ENCODE measurements at places on chromosomes 7 and 10.
A peak's percentile ranks its signal among the peaks of the same experiment; 100 is the strongest.

- DNase-seq: peak; percentile 72
These were observed 7.2 kb upstream of the NRP1 start for GRCh38 chr10:33341637-33342036.

DNA sequence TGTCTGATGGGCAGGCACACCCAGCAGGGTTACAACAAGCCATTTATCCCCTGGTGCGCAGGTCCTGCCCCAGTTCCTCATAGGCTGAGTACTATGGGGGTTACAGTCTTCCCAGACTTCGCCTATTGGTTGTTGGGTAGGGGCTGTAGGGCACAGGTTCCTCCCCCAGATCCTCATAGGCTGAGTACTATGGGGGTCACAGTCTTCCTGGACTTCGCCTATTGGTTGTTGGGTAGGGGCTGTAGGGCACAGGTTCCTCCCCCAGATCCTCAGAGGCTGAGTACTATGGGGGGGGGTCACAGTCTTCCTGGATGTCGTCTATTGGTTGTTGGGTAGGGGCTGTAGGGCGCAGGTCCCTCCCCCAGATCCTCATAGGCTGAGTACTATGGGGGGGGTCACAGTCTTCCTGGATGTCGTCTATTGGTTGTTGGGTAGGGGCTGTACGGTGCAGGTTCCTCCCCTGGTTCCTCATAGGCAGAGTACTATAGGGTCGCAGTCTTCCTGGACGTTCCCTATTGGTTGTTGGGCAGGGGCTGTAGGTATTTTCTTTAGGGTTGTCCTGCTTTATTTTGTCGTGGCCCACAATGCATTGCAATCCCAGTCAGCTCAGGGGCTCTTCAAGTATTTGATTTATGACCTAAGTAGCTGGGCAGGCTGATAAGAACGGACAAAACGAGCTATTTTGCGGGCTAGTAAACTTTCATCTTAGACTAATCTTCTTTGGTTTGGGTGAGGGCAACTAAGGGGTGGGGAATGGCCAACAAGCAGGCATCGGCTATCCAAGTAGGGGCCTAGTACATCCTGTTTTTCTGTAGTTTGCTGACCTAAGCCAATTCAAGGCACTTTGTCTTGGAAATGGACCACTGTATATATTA lies 3.4 kb downstream of the LRRC27 start:
- DNase-seq: no peak

DNA sequence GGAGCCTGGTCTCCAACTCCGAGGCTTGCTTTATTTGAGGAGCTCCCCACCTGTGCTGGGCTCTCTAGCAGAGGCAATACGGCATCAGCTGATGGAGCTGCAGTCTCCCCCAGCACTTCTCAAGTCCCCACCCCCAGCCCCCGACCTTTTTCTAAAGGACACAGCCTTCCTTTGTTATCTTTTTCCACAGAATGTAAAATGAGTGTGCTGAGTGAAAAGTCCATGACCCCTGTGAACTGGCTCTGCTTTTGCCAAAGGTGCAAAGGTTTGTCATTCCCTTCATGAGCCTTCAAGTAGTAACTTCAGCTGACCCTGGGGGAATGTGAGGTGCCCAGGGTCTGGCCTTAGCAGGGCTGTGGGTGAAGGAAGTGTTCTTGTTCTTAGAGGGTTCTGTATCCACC lies 25.5 kb downstream of the LRRC4 start:
- no peak for DNase-seq

DNA sequence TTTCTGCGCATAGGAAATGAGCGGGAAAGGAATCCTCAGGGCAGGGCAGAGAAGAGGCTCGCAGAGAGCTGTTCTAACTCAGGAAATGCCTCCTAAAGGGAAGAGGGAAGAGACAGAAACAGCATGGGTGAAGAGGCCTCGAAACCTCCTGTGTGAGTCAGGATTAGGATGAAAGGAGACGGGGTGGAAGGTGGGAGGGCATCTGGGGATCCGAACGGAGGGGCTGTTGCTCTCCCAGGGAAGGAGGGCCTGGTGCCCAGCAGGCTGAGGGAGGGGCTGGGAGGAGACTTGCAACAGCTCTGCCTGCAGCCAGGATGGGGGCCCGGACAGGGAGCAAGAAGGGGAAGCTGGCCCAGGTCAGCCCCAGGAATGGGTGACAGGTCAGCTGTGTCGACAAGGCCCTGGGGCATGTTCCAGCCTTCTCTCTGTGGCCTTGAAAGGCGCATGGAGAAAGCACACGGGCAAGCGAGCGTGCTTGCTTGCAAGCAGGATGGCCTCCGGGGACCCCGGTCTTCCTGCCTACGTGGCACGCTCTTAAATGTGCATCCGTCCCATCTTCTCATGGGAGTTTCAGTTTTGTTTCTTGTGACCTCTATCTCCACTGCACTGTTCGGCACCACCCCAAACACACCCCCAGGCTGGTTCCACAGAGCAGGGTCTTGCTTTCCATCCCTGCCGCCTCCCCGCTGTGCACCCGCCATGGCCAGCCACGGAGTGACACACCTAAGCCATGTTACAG lies 63.5 kb downstream of the HIPK2 start:
- DNase-seq: no peak

DNA sequence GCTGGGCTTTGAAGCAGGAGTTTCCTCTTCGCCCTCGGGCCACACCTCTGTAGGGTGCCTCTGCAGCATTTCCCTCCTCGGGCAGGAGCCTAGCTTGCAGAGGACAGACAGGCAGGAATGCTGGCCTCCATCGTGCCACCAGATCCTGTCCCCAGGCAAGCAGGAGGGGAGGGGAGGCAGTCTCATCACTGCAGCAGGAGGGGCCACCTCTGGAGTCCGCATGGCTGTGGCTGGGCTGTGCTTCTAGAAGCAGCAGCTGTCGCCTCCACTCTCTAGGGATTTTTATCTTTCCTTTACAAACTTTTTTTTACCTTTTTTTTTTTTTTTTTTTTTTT lies 181.4 kb downstream of the CUX1 start:
- no peak for DNase-seq

GRCh38 chr10:131073469-131074035 lies 238.0 kb downstream of the TCERG1L start:
- DNase-seq: no peak

GRCh38 chr10:113705344-113705652 lies 25.6 kb downstream of the CASP7 start:
- no peak for DNase-seq

DNA sequence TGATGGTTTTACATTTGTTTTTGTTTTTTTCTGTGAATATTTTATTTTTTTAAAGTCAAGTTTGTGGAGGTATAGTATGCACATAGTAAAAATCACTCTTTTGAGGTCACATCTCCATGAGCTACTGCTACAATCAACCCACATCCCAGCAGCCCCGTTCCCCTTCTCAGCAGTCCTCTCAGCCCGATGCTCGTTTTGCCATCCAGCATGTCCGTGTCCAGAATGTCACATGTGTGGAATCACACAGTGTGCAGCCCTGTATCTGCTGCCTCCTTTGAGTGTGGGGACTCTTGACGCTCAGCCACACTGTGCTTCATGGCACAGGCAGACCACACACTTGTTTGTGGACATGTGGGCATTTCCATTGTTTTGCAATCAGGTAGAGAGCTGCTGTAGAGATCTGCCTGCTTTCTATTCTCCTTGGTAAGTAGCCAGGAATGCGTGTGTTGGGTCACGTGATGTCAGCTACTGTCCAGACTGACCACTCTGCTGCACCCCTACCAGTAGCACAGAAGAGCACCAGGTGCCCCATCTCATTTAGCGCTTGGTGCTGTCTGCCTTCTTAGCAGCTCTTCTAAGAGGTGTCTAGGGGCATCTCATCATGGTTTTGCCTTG lies 71.6 kb upstream of the CAMK2B start:
- no peak for DNase-seq

- DNase-seq: no peak
These were observed 185.6 kb downstream of the FANK1 start for GRCh38 chr10:126081841-126082466.

- peak; percentile 47 for DNase-seq
These were observed 504.1 kb downstream of the SDK1 start for GRCh38 chr7:3805151-3805550.

DNA sequence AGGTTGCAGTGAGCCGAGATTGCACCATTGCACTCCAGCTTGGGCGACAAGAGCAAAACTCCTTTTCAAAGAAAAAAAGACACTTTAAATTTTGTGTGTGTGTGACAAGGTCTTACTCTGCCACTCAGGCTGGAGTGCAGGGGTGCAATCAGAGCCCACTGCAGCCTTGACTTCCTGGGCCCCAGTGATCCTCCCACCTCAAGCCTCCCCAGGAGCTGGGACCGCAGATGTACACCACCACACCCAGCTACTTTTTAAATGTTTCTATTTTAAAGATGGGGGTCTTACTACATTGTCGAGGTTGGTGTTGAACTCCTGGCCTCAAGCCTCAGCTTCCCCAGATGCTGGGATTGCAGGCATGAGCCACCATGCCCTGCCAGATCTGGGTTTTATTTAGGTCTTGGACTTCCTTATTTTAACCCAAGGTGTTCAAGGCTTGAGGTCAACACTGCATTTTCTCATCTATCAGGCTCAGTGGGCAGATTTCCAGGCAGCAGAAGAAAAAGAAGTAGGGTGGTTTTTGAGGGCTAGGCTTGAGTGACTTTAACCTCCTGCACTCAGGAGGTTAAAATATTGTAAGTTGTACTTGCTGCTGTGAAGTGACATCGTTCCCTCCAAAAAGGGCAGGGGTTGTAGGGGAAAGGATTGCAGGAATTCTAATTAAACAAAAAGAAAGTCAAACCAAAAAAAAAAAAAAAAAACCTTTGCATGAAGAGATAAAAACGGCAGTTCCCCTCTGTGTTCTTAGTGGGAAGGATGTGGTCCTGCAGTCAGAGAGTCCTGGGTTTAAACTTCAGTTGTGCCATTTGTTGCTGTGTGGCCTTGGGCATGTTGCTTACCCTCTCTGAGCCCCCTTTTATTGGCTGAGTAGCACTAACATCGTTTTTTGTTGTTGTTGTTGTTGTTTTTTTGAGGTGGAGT lies 71.5 kb downstream of the CARD11 start:
- no peak for DNase-seq

DNA sequence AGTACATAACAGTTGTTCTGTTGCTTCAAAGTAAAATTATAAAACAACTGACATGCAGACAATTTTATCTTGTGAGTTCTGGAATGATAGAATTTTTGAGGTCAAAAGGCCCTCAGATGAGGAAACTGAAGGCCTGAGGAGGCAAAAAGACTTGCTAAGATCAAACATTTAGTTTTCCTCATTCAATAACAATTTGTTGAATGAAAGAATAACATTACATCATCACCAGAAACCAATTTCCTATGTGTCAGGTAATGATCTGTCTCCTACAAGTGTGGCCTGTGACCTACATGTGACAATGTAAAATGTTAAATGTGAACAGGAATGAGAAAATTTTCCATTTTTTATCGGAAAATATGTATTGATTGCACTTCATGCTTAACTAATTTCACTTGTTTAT lies 16.6 kb upstream of the ASB4 start:
- DNase-seq: no peak

- no peak for DNase-seq
These were observed 14.6 kb downstream of the DRGX start for GRCh38 chr10:49381111-49381900.

DNA sequence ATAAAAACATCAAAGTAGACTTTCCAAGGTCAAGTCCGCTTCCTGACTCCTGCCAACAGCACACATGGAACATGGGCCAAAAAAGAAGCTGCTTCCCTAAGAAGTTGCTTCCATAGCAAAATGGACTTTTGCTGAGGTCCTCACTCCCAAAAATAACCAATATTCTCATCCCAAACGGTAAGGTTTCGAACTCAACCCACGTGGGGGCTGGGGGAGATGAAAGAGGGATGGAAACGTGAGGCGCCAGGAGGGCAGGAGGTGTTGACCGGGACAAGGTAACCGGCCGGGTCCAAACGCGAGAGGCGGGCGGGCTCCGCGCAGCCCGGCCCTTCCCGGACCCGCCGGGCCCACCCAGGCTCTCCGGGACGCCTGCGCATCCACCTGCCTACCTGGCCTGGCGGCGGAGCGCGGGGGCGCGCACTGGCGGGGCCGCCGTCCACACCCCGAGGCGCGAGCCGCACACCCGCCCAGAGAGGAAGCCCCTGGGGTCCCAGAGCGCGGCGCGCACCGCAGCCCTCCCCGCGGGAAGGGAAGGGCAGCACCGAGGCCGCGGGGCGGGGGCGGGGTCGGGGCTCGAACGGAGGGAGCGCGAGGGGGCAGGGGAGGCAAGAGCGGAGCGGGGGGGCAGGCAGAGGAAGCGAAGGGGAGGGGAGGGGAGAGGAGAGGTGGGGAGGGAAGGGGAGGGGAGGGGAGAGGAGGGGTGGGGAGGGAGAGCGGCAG lies 742 bp downstream of the LMBR1 start:
- peak; percentile 43 for DNase-seq

- no peak for DNase-seq
These were observed 2.6 kb upstream of the MYL7 start for GRCh38 chr7:44143646-44144250.

- DNase-seq: no peak
These were observed 156.4 kb downstream of the ARID5B start for GRCh38 chr10:62057850-62058249.

- DNase-seq: peak; percentile 46
These were observed 2.7 kb upstream of the PDGFA start for GRCh38 chr7:522071-522950.

GRCh38 chr7:67392596-67393438 lies 396.2 kb downstream of the TYW1 start:
- DNase-seq: no peak

- DNase-seq: no peak
These were observed 540.2 kb downstream of the GATA3 start for GRCh38 chr10:8594711-8595110.

GRCh38 chr10:130024779-130025325 lies 60.8 kb upstream of the EBF3 start:
- no peak for DNase-seq

GRCh38 chr10:83127942-83128575 lies 1011.2 kb upstream of the GHITM start:
- no peak for DNase-seq

DNA sequence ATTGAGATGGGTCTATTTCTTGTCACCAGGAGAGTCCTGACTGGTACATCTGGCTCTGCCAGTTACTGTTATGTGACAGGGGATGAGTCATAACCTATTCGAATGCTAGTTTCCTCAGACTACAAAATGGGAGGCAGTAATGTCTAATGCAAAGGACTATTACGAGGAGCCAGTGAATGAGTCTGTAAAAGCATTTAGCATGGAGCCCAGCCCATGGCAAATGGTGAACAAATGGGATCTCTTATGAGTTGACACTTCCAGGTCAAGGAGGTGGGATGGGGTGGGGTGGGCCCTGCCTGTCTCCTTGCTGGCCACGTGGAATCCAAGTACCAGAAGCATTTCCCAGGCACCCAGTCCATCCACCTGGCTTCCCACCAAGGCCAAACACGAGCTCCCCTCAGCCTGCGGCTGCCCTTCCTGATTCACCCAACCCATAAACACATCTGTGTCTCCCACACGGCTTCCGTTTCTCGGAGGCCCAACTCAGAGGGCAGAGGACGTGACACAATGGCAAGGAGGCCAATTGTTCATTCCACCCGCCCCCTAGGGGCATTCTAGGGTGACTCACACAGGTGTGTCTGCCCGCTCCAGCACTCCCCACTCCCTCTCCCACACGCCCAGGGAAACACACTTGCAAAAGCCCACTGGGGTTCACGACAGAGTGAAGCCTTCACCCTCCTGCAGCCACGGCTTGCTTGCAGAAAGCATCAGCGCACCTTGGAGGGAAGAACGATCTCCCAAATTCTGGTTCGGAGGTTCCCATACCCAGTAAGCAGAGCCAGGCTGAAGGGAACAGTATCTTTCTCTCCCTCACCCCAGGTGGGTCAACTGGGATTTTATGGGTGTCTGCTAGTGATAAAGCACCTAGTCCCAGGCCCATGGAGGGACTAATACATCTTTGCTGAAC lies 109.8 kb downstream of the SH3PXD2A start:
- DNase-seq: peak; percentile 75

- no peak for DNase-seq
These were observed 2.0 kb downstream of the MTPN start for GRCh38 chr7:135975166-135975565.

GRCh38 chr7:2037808-2038522 lies 194.8 kb downstream of the MAD1L1 start:
- DNase-seq: peak; percentile 15

All from ELR (cell line).